ENCODE measurements at places on chromosomes 12 and 14. TPM values are rescaled to one million over a fixed set of nuclear protein-coding genes. Genes with fewer than 3 reads are reported as not detected.

- DNase-seq: no peak
Observed at GRCh38 chr14:24432259-24433131, 2.7 kb downstream of the KHNYN start.

TMEM229B gene
- total RNA-seq: 1.6 TPM

TAS2R7 gene
- total RNA-seq: not detected

DNA sequence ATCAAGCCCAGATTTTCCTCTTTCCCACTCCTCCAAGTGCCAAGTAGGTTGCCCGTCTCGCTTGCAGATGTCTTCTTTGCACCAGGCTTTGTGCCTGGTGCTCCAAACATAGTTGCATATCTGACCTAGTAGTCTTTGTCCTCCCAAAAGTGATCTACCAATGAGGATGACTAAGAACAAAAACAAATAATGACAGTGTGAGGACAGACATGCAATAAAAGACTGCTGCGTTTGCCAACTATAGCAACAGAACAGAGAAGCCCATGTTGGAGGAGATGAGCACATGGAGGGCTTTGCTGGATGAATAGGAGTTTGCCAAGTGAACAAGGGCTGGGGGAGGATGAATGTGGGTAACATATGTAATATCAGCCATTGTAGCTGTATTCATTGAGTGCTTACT lies 15.6 kb downstream of the DTX1 start:
- no peak for DNase-seq

HRK gene
- total RNA-seq: not detected

SMIM41 gene
- total RNA-seq: not detected

SYNDIG1L gene
- total RNA-seq: not detected

TAS2R46 gene
- total RNA-seq: 1.3 TPM

DNA sequence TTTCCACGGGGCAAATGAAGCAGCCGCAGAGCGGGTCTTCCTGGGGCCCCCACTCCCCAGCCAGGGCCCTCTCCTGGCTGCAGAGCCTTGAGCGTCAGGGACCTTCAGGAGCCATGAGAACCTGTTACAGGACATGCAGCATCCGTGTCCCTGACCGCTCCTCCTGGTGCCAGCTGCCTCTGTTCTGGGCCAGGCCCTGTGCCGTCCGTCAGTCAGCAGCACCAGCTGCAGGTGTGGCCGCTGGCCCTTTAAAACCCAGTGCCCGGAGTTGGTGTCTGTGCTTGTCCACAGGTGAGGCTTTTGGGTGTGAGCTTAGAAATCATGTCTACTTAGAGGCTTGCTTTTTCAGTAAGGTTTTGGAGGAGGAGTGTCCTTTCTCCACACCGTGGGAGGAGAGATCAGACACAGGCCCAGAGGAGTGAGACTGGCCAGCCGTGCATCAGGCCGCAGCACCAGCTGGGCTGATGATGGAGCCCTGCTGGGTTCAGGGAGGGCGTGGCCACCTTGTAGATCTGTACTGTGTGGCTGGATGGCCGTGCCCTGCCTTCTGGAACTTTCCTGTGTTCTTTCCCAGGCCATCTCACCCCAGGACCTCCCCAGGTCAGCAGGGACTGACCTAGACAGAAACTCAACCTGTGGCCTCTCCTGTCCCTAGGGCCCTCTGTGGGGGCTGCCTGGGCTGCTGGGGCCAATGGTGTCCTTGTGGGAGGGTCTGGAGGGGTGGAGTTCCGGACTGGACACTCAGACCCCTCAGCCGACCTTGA lies 27.1 kb downstream of the AACS start:
- DNase-seq: no peak

GRCh38 chr14:90060312-90060964 lies 1.4 kb upstream of the KCNK13 start:
- DNase-seq: peak; percentile 68

- DNase-seq: no peak
Observed at GRCh38 chr12:106192659-106193393, 54.1 kb upstream of the NUAK1 start.

GRCh38 chr14:23388996-23389395 lies 12.2 kb downstream of the CMTM5 start:
- DNase-seq: no peak

DNA sequence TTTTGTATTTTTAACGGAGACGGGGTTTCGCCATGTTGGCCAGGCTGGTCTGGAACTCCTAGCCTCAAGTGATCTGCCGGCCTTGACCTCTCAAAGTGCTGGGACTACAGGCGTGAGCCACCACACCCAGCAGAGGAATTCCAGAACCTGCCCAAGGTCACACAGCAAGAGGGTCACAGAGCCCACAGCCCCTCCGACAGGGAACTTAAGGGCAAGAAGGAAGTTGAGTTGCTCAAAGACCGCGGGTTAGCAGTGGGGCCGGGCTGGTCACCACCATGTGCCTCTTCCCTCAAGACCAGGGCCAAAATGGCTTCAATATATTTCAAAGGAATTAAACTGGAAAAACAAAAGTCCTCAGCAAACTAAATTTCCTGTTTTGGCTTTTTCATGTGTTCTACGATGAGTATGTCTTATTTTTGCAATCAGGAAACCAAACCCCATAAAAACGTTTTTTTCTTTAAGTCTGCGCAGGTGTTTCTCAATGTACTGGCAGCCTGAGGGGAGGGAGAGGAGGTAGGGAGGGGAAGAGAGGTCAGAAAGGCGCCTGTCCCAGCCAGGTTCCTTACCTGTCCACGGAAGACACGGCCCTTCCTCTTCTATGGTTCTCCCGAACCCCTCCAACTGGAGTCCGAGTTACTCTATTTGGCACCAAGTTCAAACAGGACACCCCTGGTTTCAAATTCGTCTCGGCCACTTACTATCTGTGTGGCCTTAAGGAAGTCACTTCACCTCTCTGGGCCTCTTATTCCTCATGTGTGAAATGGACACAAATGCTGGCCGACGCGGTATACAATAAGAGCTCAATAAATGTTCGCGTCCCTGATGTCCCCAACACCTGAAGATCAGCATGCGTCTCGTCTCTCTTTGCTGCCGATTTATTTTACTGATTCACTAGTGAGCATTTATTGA lies 778 bp downstream of the SLC8B1 start:
- no peak for DNase-seq

DNA sequence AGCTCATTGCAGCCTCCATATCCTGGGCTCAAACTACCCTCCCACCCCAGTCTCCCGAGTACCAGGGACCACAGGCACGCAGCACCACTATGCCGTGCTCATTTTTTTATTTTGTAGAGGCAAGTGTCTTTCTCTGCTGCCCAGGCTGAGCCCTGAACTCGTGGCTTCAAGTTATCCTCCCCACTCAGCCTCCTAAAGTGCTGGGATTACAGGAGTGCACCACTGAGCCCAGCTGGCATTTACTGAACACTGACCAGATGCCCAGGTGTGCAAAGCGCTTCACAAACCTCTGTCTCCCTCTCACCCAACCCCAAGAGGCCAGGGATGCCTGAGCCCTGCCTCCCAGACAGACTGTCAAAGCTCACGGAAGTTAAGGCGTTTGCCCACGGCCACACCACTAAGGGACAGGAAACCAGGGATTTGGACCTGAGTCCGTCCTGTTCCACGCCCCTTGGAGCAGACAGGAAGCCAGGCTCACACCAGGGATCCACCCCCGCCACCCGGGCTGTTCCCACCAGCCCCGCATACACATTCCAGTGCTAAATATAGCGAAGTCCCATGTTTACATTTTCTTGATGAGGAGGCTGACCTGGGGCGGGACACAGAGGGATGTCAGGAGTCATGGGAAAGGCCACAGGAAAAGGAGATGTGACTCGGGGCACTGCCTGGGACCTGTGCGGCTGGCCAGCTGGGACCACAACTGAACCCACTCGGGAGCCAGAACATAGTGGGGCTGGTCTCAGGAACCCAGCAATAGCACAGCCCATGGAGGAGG lies 51.2 kb downstream of the TESC start:
- no peak for DNase-seq

- DNase-seq: no peak
Observed at GRCh38 chr12:122024132-122024785, 2.6 kb downstream of the BCL7A start.

DNA sequence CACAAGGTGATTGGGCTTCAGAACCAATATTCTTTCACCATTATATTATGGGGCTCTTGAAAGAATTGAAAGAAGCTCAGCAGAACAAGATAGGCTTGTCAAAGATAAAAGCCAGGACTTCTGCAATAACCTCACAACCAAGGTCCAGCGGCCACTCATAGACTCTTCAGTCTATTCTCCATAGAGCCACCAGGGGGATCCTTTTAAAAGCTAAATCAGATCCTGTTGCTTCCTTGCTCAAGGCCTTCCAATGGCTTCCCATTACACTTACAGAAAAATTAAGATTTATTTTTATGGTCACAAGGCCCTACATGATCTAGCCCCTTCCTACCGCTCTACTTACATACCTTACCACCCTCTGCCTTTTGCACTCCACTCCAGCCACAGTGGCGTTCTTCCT lies 169.6 kb downstream of the C12orf42 start:
- no peak for DNase-seq

GRCh38 chr14:72275242-72275641 lies 343.0 kb downstream of the RGS6 start:
- DNase-seq: no peak

DNA sequence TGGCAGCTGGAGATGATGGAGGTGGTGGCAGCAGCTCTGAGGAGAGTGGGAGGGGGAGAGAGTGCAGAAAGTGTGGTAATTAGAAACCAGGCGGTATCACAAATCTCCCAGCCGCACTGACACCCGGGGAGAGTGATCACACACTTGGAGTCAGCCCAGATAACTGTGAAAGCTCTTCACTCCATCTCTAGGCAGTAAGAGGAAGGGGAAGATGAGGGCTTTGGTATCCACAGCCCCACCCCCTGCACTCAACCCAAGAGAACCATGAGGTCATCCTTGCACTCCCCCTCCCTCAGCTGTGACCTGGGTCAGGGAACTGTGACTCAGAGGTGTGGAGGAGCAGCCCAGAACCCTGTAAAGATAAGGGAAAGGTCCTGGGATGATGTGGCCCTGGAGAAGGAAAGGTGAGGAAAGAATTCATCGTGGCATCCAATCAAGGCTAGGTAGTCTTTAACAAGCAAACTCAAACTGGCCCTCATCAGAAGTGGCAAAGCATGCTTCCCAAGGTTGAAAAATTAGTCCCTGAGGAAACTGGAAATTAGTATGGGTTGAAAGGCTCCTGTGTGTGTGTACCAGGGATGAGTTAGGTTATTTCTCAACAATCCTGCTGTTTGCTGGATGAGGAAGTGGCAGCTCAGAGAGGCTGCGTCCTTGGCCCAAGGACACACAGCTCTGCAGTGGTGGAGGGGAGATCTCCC lies 111.0 kb upstream of the LHX5 start:
- DNase-seq: no peak

GRCh38 chr12:6542209-6543009 lies 8.1 kb downstream of the GAPDH start:
- no peak for DNase-seq

CACNA2D4 gene
- total RNA-seq: 4.2 TPM

DNA sequence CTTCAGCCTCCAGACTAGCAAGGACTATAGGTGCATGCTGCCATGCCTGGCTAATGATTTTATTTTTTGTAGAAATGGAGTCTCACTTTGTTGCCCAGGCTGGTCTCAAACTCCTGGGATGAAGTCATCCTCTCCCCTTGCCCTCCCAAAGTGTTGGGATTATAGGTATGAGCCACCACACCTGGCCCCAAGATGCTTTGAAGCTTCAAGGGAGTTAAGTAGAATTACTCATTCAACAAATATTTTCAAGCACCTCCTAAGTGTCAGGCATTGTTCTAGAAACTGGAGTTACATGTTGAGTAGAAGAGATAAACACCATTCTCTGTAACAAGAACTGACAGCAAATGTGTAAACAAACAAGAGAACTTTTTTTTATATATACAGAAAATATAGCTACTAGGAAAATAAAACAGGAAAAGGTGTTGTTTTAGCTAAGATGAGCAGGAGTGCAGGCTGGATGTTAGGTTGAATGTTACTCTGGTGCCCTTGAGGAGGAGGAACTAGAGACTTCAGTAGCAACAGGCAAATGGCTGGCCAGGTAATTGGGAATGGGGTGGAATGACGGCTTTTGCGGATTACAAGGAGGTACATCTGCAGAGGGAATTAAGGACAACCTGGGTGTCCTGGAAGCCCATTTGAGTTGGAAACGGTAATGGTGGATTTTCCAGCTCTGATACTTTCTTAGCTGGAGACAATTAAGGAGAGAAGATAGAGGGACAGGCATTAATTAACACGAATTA lies 32.0 kb upstream of the CFAP54 start:
- no peak for DNase-seq

- no peak for DNase-seq
Observed at GRCh38 chr12:102408487-102409297, 71.7 kb downstream of the IGF1 start.

DNA sequence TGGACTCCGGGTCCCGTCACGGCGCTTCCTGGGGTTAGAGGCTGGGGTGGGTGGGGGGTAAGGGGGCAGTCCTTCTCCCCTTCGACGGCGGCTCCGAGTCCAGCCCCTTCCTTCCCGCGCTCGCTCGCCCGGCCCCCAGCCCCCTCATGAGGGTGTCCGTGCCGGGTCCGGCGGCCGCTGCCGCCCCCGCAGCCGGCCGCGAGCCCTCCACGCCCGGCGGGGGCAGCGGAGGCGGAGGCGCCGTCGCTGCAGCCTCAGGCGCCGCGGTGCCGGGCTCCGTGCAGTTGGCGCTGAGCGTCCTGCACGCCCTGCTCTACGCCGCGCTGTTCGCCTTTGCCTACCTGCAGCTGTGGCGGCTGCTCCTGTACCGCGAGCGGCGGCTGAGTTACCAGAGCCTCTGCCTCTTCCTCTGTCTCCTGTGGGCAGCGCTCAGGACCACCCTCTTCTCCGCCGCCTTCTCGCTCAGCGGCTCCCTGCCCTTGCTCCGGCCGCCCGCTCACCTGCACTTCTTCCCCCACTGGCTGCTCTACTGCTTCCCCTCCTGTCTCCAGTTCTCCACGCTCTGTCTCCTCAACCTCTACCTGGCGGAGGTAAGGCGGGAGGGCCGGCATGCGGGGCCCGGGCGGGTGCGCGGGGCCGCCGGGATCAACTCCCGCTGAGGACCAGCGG lies 500 bp downstream of the GPR137C start:
- peak; percentile 57 for DNase-seq

DNA sequence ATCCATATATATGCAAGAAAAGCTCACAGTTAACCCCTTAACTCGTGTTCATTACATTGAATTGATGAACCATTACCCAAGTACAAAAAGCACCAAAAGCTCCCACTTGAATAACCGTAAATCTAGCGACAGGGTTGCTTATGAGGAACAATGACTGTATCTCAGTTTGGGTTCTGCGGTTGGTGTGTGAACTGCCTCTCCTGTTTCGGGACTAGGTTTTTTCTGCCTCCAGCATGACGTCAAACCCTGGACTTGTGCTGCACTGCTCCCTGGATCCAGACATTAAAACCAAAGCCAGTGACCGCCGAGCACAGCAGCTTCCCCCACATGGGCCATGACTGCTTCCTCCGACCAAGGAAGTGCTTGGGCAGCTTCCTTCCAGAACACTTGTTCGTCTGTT lies 77.7 kb downstream of the SETD3 start:
- no peak for DNase-seq
